ENCODE measurements at places on chromosomes 1 and 21. TPM values are rescaled to one million over a fixed set of nuclear protein-coding genes. Genes with fewer than 3 reads are reported as not detected.

The SPATA21 gene
- total RNA-seq, result not detected

DNA sequence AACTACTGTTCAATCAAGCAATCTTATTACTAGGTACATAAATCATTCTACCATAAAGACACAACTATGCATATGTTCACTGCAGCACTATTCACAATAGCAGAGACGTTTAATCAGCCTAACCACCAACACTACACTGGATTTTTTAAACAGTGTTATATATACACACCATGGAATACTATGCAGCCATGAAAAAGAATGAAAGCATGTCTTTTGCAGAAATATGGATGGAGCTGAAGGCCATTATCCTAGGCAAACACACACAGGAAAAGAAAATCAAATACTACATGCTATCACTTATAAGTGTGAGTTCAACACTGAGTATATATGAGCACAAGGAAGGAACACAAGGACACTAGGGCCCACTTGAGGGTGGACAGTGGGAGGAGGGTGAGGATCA, 159.2 kb downstream of the DPYD start:
- no peak for DNase-seq
- H3K27me3 ChIP-seq, result no peaks in the 10 kb centered on the region
- no peak overlapping the region for H3K27ac ChIP-seq
- H3K4me1 ChIP-seq, result no peaks in the 10 kb centered on the region
- peaks cover 4% of the 10 kb centered on the region for H3K36me3 ChIP-seq

- no peaks in the 10 kb centered on the region for H3K27me3 ChIP-seq
- no peak overlapping the region for H3K4me3 ChIP-seq
- no peak for DNase-seq
- H3K27ac ChIP-seq, result no peak overlapping the region
- H3K4me1 ChIP-seq, result peaks cover 1% of the 10 kb centered on the region
- H3K36me3 ChIP-seq, result no peaks in the 10 kb centered on the region
These were observed 46.1 kb downstream of the NME7 start for GRCh38 chr1:169321539-169321938.

DNA sequence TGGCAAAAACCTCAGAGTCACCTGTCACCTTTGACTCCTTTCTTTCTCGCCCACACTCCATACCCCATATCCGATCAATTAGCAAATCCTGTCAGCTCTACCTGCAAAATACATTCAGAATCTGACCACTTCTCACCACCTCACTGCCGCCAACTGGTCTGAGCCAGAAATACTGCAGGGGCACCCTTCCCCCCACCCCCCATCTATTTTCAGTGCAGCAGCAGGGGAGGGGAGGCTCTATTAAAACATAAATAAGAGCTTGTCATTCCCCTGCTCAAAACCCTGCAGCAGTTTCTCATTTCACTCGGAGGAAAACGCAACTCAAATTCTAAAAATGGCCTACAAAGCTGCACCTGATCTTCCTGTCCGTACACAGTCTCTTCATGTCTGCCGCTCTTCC, 3.9 kb downstream of the PKLR start:
- H3K27me3 ChIP-seq, result peaks cover 7% of the 10 kb centered on the region
- no peak for DNase-seq
- no peaks in the 10 kb centered on the region for H3K36me3 ChIP-seq

The SEMA4A gene
- total RNA-seq, result 41.2 TPM

The ADAMTS1 gene
- 0.32 TPM for total RNA-seq

GRCh38 chr21:29017639-29018237, 1.4 kb downstream of the RWDD2B start:
- H3K27ac ChIP-seq, result no peak overlapping the region
- no peaks in the 10 kb centered on the region for H3K27me3 ChIP-seq
- H3K4me1 ChIP-seq, result peaks cover 30% of the 10 kb centered on the region
- peak; percentile 12 for DNase-seq
- peak overlapping the region; percentile 90 for H3K4me3 ChIP-seq

The NBPF3 gene
- total RNA-seq, result 2.9 TPM

- no peaks in the 10 kb centered on the region for H3K36me3 ChIP-seq
- no peak overlapping the region for H3K27ac ChIP-seq
- no peak overlapping the region for H3K4me3 ChIP-seq
- H3K27me3 ChIP-seq, result peaks cover 6% of the 10 kb centered on the region
- H3K4me1 ChIP-seq, result no peaks in the 10 kb centered on the region
These were observed 25.8 kb upstream of the VPS26C start for GRCh38 chr21:37292941-37293340.

The CACNA1S gene
- total RNA-seq, result not detected

The RNU1-3 gene
- 3,278 TPM for total RNA-seq

DNA sequence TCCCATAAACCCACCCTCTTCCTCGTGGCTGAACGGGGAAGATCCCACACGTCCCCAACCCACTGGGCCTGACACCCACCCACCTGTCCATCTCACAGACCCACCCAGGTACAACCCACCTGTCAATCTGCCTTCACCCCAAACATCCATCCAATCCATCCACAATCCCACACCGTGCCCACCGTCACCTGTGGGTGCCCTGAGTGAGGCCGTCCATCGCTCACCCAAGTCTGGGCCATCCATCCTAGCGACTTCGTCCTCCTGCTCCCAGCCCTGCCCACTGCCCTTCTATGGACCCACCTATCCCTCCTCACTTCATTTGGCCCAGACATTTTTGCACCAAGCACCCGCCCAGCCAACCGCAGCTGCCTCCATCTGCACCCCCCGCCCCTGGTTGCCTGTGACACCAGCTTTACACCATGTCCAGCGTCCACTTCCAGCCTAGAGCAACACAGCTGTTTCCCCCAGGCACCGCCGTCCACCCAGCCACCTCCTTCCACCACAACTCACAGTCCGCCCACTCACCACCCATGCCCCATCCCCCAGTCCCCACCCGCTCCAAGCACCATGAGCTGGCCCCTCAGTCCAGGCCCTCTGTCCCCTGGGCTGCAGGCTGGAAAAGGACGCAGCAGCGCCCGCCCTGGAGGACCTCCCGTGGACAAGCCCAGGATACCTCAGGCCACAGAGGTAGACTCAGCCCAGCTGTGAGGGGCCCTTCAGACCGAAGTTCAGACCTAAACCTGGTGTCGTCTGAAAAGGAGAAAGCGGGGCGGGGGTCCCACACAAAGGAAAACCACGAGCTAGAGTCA, 7.7 kb downstream of the TTLL10 start:
- H3K27ac ChIP-seq, result no peak overlapping the region
- no peaks in the 10 kb centered on the region for H3K27me3 ChIP-seq
- peak; percentile 0 for DNase-seq

The ZBTB40 gene
- total RNA-seq, result 45.4 TPM

GRCh38 chr1:232308616-232309015, 321.3 kb downstream of the SIPA1L2 start:
- no peak overlapping the region for H3K27ac ChIP-seq
- no peaks in the 10 kb centered on the region for H3K36me3 ChIP-seq
- no peak for DNase-seq
- no peaks in the 10 kb centered on the region for H3K4me1 ChIP-seq
- H3K27me3 ChIP-seq, result no peaks in the 10 kb centered on the region

- H3K27ac ChIP-seq, result no peak overlapping the region
- no peaks in the 10 kb centered on the region for H3K4me1 ChIP-seq
- no peak for DNase-seq
- no peaks in the 10 kb centered on the region for H3K36me3 ChIP-seq
- H3K27me3 ChIP-seq, result no peaks in the 10 kb centered on the region
These were observed 156.9 kb downstream of the ASTN1 start for GRCh38 chr1:177007437-177008161.

The ESPN gene
- 3.7 TPM for total RNA-seq

The BEND5 gene
- total RNA-seq, result 2.2 TPM

The CD160 gene
- total RNA-seq, result not detected

DNA sequence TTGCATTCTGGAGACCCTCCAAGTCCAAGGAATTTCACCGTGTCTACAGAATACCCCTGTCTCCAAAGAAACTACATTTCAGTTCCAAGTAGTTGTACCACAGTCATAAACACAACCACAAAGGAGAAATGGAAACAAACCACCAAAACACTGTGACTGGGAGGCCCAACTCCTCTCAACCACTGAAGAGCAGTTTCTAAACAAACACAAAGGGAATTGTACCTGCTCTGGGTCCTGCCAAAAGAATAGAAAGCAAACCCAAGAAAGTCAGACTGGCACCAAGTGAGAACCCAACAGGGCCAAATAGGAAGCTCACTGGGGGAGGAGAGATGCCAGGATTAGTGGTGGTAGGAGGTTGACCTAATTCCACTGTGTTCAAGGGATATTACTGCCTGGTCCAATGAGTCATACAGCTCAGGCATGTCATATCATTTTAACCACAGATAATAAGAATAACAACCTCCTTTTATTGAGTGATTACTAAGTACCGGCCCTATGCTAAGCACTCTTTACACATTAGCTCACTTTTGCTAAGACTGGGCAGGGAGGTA, 123.9 kb upstream of the PPP2R5A start:
- peaks cover 4% of the 10 kb centered on the region for H3K4me1 ChIP-seq
- no peak overlapping the region for H3K27ac ChIP-seq
- DNase-seq, result peak; percentile 14
- no peaks in the 10 kb centered on the region for H3K36me3 ChIP-seq

GRCh38 chr1:173878251-173878650, 10.1 kb downstream of the ZBTB37 start:
- DNase-seq, result no peak
- peaks cover 44% of the 10 kb centered on the region for H3K36me3 ChIP-seq
- no peak overlapping the region for H3K27ac ChIP-seq
- H3K4me1 ChIP-seq, result peaks cover 2% of the 10 kb centered on the region
- H3K27me3 ChIP-seq, result no peaks in the 10 kb centered on the region
- H3K4me3 ChIP-seq, result no peak overlapping the region

DNA sequence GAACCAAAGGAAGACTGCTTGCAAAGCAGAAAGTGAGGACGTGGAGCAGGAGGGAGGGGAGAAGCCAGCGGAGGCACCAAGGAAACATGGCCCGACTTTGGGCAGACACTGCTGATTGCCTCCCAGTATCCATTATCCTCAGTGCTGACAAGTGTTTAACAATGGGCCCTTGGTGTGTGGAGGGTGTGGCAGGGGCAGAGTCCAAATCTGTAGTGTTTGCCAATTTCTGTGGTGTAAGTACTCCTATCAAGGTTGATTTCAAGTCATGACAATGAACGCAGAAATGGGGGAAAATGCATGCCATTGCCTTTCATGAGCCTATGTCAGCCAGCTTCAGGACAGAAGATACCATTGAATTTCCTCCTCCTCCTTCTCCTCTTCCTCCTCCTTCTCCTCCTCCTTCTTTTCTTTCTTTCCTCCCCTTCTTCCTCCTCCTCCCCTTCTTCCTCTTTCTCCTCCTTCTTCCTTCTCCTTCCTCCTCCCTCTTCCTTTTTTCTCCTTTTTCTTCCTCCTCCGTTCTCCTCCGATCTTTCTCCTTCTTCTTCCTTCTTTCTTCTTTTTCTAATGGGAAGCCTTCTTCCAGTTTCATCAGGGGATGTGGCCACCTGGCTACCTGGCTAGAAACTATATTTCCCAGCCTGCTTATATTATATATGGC, 10.3 kb upstream of the PHC2 start:
- H3K27me3 ChIP-seq, result peaks cover 16% of the 10 kb centered on the region
- H3K4me3 ChIP-seq, result no peak overlapping the region
- no peaks in the 10 kb centered on the region for H3K4me1 ChIP-seq
- no peak for DNase-seq
- no peaks in the 10 kb centered on the region for H3K36me3 ChIP-seq

The FGR gene
- total RNA-seq, result 0.15 TPM

The CFHR4 gene
- total RNA-seq, result not detected

The SPAG17 gene
- not detected for total RNA-seq

GRCh38 chr1:240991230-240991629, 365.8 kb downstream of the RGS7 start:
- no peaks in the 10 kb centered on the region for H3K36me3 ChIP-seq
- no peak for DNase-seq
- no peaks in the 10 kb centered on the region for H3K4me1 ChIP-seq
- no peak overlapping the region for H3K4me3 ChIP-seq

DNA sequence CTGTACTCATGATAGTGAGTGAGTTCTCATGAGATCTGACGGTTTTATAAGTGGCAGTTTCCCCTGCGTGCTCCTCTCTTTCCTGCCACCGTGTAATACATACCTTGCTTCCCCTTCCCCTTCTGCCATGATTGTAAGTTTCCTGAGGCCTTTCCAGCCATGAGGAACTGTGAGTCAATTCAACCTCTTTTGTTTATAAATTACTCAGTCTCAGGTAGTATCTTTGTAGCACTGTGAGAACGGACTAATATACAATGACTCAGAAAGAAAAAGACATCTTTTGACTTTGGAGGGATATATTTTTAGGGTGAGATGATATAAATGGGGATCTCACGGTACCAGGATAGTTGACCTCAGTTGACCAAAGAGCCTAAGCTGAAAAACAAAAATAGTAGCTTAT, 74.7 kb upstream of the BACH1 start:
- no peaks in the 10 kb centered on the region for H3K4me1 ChIP-seq
- DNase-seq, result no peak
- no peak overlapping the region for H3K4me3 ChIP-seq
- no peak overlapping the region for H3K27ac ChIP-seq
- peaks cover 5% of the 10 kb centered on the region for H3K27me3 ChIP-seq

The GPR52 gene
- 11.3 TPM for total RNA-seq

The CLCA1 gene
- not detected for total RNA-seq

- H3K4me1 ChIP-seq, result no peaks in the 10 kb centered on the region
- H3K36me3 ChIP-seq, result no peaks in the 10 kb centered on the region
- DNase-seq, result peak; percentile 53
- peak overlapping the region; percentile 19 for H3K4me3 ChIP-seq
- H3K27me3 ChIP-seq, result no peaks in the 10 kb centered on the region
These were observed 89.8 kb downstream of the KIF14 start for GRCh38 chr1:200530623-200531261.

DNA sequence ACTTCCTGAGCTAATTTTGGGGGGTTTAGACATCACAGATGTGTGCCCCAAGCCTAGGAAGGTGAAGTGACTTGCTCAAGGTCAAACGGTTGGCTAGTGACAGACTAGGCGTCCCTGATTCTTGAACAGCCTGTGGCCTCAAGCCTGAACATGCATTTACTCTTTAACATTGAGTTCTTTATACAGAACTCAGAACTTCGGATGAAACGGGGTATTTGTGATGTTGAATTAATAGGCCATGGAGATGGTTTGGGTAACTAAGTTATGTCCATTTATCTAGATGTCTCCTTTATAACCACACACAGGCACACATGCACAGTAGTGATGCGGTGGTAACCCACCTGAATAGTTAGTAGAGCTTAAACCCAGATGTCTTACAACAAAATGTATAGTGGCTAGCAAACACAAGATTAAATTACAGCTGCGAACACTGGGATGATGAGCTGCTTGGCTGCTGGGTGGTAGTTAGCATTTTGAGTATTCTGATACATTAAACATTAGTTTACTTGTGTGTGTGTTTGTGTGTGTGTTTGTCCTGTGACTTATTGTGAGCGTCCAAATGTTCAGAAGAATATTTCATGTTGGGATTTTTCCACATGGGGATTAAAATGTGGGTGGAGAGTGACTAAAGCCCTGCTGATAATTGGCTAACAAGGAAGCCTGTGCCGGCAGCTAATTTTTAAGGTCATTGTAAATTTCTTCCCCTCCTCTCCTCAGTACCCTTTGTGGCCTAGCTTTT, 2.3 kb downstream of the ATP1A1 start:
- no peak for DNase-seq
- peak overlapping the region; percentile 94 for H3K27ac ChIP-seq
- no peaks in the 10 kb centered on the region for H3K27me3 ChIP-seq

The LIPI gene
- total RNA-seq, result not detected

GRCh38 chr1:160030657-160031364, 979 bp downstream of the PIGM start:
- no peak for DNase-seq
- no peaks in the 10 kb centered on the region for H3K36me3 ChIP-seq
- H3K4me1 ChIP-seq, result peaks cover 29% of the 10 kb centered on the region
- H3K27me3 ChIP-seq, result no peaks in the 10 kb centered on the region
- peak overlapping the region; percentile 81 for H3K4me3 ChIP-seq
